ENCODE measurements at places on chromosomes 3 and 15. TPM values are rescaled to one million over a fixed set of nuclear protein-coding genes. Genes with fewer than 3 reads are reported as not detected.

CCDC39 gene
- total RNA-seq: 0.17 TPM

ARPIN gene
- total RNA-seq: 12.7 TPM

CYP1A1 gene
- total RNA-seq: not detected

SERPINI2 gene
- not detected for total RNA-seq

RGMA gene
- 5.4 TPM for total RNA-seq

CDHR4 gene
- not detected for total RNA-seq

ZNF662 gene
- total RNA-seq: 2.8 TPM
